ENCODE measurements at places on chromosomes 3 and 15. TPM values are rescaled to one million over a fixed set of nuclear protein-coding genes. Genes with fewer than 3 reads are reported as not detected.

GRCh38 chr3:23876923-23877322, 39.9 kb downstream of the NKIRAS1 start:
- DNase-seq, result no peak

TAGLN3 gene
- total RNA-seq, result not detected

ABHD17C gene
- 11.2 TPM for total RNA-seq

DNA sequence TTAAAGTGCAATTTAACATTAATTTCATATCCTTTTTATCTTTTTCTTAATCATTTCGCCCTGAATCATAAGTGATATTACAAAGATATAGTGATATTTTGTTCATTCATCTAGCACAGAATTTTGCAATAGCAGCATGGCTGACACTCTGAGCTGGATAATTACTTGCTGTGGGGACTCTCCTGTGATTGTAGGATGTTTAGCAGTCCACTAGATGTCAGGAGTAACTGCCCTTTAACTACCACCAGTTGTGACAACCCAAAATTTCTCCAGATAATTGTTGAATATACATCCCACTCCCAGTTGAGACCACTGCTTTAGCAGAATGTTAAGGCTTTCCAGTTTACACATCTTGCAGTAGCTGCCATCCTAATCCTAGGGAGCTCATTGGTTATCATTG, 196.8 kb upstream of the MBNL1 start:
- no peak for DNase-seq

GMNC gene
- total RNA-seq, result 0.26 TPM

ZBTB38 gene
- total RNA-seq, result 159 TPM

PLSCR4 gene
- total RNA-seq, result 47.3 TPM

GRCh38 chr15:98169551-98169950, 209.0 kb downstream of the ARRDC4 start:
- no peak for DNase-seq

GRCh38 chr3:177015881-177016280, 181.4 kb downstream of the TBL1XR1 start:
- no peak for DNase-seq

- DNase-seq, result no peak
These were observed 101.9 kb downstream of the CHDH start for GRCh38 chr3:53744351-53744750.

CYP1A2 gene
- total RNA-seq, result 0.14 TPM

GRCh38 chr15:80452166-80452565, 48.0 kb downstream of the ARNT2 start:
- no peak for DNase-seq

DNA sequence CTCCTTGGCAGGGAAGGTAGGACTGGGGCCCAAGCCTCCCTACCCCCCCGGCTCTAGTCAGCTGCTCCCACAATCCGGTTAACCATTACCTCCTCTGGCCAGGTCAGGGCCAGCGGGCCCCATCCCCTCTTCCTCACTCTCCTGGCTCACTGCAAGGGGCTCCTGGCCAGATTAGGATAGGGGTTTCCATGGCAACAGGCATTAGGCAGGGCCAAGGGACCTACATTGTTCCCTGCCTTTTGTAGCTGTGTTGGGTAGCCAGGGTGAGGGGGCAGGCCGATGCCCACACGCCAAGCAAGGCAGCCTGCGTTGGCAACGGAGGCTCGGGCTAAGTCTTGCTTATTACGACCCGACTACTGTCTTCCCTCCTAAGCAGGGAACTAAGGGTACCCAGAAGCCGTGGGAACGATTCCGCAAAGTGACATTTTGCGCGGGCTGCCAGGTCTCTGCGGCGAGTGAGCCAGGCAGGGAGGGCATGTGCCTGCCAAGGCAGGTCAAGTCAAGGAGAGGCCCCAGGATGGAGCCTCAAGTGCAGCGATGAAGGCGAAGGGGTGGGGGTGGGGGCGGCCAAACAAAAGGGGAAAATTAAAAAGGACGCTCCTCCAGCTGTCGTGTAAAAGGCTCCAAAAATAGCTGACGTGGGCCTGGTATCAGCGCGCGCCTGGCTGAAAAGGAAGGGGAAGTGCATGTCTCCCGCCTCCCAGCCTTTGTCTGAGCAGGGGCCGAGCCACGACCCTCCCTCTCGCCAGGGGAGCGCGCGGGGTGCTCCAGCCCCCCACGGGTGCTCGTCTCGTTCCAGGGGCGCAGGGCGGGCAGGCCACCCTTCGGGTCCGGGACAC, 919 bp downstream of the IDH2 start:
- DNase-seq, result no peak

- DNase-seq, result no peak
These were observed at the start of gene TEX55 for GRCh38 chr3:119145500-119146167. TSS of gene TEX55 (plus strand) at chr3:119146165. CDS start at chr3:119146190, 25 bp downstream.

GRCh38 chr3:156743859-156744258, 69.5 kb downstream of the TIPARP start:
- DNase-seq, result no peak

- DNase-seq, result no peak
These were observed 27.7 kb downstream of the PTX3 start for GRCh38 chr3:157464321-157464720.

GRCh38 chr3:149965278-149965677, 5.4 kb downstream of the PFN2 start:
- no peak for DNase-seq

DNA sequence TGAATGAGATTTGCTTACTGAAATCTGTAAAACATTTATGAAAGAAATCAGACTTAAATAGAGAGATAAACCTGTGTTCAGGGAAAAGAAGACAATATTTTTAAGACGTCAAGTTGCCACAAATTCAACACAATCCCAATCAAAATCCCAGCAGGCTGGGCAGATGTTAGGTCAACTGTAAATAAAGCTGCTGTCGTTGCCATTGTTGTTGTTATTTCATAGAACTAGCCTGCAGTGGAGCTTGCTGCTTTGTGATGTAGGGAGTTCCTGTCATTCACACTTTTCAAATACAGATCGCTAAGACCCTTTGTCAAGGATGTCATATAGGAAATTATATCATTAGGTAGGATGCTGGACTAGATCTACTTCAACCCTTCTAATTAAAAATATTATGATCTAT, 123.1 kb downstream of the NEO1 start:
- DNase-seq, result no peak

RARB gene
- total RNA-seq, result 12.9 TPM

- no peak for DNase-seq
These were observed 5.8 kb upstream of the DIS3L start for GRCh38 chr15:66287461-66288057.

DNA sequence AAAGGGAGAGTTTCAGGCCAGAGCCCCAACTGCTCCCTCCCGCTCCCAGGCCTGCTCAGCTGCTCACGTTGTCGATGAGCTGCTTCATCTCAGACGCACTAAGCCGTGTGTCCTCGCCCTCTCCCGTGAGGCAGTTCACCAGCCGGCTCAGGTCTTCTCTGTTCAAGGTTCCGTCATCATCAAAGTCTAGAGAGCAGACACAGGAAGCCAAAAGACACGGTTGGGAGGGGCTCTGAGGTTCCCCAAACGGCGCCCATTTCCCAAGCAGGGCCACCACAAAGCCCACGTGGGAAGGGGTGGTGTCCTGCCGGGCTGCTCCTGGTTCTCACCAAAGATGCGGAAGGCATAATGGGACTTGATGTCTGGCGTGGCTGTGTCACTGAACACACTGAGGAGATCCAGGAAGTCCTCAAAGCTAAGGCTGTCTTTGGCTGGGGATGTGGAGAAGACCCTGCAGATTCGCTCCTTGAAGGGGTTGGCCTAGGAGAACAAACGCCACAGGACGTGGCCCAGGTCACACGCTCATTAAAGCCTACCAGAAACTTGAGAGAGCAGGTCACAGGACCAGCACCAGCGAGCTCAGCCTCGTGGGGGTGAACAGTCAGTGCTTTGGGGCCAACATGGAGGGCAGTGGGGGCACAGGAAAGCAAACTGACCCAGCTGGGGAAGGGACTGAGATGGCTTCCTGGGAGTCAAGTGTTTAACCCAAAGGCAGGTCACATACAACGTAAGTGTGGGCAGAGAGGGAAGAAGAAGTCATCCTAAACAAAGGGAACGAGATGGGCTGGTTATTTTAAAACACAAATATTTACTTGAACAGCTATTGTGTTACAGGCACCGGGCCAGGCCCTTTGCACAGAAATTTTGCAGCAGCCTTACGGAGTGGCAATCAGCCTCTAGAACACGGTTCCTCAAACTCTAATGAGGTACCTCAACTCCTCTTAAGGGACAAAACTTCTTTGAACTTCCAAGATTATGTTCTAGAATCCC, 2.4 kb downstream of the CIB1 start:
- peak; percentile 47 for DNase-seq

DNA sequence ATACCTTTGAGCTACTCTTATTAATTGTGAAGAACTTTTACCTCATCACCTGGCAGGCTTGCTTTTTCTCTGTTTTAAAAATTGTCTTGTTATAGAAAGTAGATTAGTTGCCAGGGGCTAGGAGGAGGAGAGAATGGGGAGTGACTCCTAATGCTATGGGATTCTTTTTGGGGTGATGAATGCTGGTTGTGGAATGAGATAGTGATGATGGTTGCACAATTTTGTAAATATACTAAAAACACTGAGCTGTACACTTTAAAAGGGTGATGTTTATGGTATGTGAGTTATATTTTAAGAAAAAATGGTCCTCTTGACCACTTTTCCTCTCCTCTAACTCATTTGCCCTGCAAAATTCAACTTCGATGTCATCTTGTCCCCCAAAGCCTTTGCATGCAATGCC, 31.8 kb upstream of the LRIG1 start:
- no peak for DNase-seq

- DNase-seq, result no peak
These were observed 526.4 kb downstream of the SOX2 start for GRCh38 chr3:182238126-182238525.

- DNase-seq, result peak; percentile 21
These were observed 257.6 kb upstream of the STT3B start for GRCh38 chr3:31275038-31275572.

HIGD2B gene
- total RNA-seq, result not detected

SLC12A1 gene
- not detected for total RNA-seq

- DNase-seq, result no peak
These were observed 167.0 kb downstream of the ATP10A start for GRCh38 chr15:25695875-25696760.

COL8A1 gene
- 3.7 TPM for total RNA-seq

ALDH1L1 gene
- 9.0 TPM for total RNA-seq

GRCh38 chr3:23341147-23341838, 138.2 kb downstream of the UBE2E2 start:
- no peak for DNase-seq

MESP2 gene
- total RNA-seq, result 0.75 TPM

DNA sequence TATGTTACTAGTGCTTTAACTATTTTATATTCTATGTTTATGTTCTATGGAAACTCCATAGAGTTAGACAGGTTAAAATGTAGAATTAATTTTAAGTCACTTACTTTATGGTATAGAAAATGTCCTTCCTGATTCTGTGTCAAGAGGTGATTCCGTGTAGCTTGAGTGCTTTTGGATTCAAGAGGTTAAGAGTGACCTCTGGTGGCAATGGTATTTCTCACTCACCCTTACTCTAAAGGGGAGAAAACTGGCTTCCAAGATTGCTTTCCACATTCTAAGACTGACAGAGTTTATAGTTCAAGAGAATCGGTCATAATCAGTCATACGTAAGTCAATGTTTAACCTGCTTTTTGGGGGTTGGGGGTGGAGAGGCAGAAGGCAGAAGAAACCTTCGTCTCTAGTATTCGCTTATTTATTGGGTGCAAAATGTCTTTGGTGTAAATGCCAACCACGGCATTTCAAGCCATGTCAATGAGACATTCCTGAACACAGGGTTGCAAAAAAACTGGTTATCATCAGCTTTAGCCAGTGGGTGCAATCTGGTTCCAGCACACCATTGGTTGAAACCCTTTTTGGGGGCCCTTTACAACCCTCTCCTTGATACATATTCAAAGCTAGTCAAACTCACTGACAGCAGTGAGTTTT, 92.0 kb upstream of the VGLL3 start:
- peak; percentile 24 for DNase-seq

CLDN18 gene
- 6.7 TPM for total RNA-seq

GRCh38 chr3:150299201-150299600, 108.9 kb upstream of the TSC22D2 start:
- DNase-seq, result no peak

GRCh38 chr3:139117136-139117675, 72.5 kb upstream of the PRR23C start:
- no peak for DNase-seq

- no peak for DNase-seq
These were observed 110.9 kb upstream of the ZNF717 start for GRCh38 chr3:75896265-75896664.

- no peak for DNase-seq
These were observed 83.7 kb upstream of the THBS1 start for GRCh38 chr15:39497016-39497758.

DNAH12 gene
- 0.52 TPM for total RNA-seq

GRCh38 chr3:171980578-171981270, 58.7 kb upstream of the FNDC3B start:
- no peak for DNase-seq

DNA sequence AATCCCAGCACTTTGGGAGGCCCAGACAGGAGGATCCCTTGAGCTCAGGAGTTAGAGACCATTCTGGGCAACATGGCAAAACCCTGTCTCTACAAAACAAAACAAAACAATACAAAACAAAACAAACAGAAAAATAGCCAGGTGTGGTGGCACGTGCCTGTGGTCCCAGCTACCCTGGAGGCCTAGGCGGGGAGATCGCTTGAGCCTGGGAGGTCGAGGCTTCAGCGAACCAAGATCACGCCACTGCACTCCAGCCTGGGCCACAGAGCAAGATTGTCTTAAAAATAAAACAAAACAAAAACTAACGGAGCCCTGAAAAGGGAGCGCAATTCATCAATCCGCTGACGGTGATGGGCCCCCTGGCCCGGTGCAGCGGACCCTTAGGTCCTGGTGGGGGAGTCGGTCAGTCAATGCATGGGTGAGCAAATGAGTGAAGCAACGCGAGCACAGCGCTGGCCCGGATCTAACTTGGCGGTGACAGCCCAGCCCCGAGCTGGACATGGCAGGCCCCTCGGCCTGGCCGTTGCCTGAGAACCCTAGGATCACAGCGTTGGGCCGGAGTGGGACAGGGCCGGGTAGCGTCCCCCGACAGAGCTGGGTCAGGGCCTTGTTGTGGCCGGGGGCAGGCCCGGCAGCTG, 52.4 kb upstream of the BLM start:
- DNase-seq, result no peak

GRCh38 chr15:29220852-29221251, 48.8 kb downstream of the NSMCE3 start:
- no peak for DNase-seq

DNA sequence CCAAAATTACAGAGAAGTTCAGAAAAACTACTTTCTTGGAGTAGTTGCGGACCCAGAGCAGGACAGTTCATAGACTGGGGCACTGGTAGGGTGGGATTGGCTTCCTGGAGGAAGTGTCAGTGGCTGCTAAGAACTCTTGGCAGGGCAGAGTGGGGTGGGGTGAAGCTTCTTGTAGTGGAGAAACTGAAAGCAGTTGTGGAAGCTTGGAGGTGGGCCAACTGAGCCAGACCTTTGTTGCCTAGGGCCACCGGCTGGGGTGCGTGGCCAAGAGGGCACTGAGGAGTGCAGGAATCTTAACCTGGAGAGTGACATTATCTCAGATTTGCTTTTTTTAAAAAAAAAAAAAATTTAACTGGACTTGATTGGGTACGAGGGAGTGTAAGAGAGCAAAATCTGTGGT, 3.1 kb downstream of the KAT2B start:
- DNase-seq, result peak; percentile 82
